ENCODE measurements at places on chromosomes 16 and 17. TPM values are rescaled to one million over a fixed set of nuclear protein-coding genes. Genes with fewer than 3 reads are reported as not detected.

Gene CCDC40
- 5.5 TPM for total RNA-seq

DNA sequence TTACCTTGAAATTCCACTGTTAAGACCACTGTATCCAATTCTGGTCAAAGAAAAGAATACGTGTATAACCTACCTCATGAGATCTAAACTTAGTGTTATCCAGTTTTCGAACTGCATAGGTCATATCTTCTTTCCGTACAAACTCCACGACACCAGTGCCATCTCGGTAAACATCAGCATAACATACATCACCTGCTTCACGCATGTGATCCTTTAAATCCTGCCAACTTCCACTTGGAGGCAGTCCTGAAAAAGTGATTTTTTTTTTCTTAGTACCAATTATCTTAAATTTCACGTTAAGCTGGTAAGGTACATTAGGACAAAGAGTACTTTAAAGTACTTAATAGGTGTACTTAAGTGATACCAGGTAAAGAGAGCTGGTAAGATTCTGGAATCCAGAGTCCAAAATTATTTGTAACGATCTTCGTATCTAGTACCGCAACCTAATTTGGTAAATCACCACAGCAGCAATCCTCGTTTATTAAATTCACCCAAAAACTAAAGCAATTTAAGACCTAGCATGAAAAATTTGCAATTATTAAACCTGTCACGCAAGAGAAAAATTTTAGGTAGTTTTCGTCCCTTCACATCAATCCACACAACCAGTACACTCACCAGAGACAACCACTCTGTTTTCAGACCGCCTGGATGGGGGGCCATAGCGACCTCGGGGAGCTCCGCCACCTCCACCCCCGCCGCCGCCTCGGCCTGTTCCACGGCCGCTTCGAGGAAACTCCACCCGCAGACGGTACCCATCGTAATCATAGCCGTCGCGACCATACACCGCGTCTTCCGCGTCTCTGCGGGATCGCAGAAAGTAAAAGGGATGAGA, 1.1 kb downstream of the SRSF1 start:
- DNase-seq, result no peak

GRCh38 chr17:57256708-57257112, 387 bp downstream of the MSI2 start:
- DNase-seq, result no peak

Gene SGCA
- total RNA-seq, result 119 TPM

Gene SLC25A39
- 77.6 TPM for total RNA-seq

GRCh38 chr16:19722981-19723380, 4.9 kb downstream of the IQCK start:
- no peak for DNase-seq

Gene ATP2C2
- 0.79 TPM for total RNA-seq

Gene TACO1
- 10.9 TPM for total RNA-seq

DNA sequence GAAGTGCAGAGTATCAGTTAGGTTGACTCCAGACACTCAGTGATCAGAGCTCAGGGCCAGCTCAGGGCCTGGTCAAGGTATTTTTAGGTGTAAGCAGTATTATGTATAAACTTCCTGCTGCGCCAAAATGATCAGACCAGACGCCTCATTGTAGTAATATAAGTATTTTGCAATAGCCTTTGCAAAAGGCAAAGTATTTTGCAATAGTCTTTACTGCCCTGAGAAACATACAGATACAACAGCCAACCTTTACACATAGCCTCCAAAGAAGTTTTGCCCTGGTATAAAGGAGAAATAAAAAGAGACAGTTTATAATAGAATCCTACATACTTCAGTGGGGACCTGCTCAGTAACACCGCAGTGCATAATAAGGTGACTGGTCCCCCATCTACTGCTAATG, 333.0 kb upstream of the EEF2KMT start:
- DNase-seq, result no peak

Measured in uterus (tissue), 4 donors.